NAMALWA (cell line): ENCODE measurements at places on chromosomes 2 and 18.

- DNase-seq = no peak
These were observed 186.2 kb downstream of the SNTG2 start for GRCh38 chr2:1136846-1137245.

DNA sequence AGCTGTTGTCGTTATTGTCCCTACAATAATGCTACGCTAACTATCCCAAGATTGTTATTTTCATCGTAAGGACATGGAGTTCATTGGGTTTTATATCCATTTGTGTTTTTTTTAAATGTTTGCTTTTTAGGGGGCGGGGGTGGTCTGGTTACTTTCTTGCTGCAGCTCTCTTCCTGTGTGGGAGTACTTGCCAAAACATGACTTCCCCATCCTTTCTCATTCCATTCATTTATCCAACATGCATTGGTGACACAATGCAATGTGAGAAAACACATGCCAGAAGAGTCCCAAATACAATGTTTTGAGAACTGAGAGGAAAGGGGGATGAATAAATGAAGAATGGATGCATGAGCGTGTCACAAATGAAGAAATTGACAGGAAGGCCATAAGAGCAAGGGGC, 55.9 kb downstream of the E2F6 start:
- DNase-seq = no peak

DNA sequence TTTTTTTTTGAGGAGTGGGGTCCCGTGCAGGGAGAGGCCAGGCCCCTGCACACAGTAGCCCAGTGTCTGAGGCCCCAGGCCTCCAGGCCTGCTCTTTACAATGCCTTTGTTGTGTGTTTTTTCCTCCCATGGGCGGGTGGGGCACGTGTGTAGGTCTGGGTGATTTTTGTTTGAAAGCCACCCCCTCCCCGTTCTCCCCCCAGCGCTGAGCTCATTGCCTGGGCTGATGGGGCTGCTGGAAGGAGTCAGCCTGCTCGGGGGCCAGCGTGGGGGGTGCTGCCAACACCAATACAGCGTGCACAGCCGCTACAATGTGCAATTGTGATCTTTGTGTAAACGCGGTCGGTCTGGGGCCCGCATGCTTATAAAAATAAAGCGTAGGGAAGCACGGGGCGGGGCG, 142.7 kb downstream of the DYSF start:
- no peak for DNase-seq

- DNase-seq = no peak
These were observed 269.7 kb upstream of the VRK2 start for GRCh38 chr2:57776916-57777315.

DNA sequence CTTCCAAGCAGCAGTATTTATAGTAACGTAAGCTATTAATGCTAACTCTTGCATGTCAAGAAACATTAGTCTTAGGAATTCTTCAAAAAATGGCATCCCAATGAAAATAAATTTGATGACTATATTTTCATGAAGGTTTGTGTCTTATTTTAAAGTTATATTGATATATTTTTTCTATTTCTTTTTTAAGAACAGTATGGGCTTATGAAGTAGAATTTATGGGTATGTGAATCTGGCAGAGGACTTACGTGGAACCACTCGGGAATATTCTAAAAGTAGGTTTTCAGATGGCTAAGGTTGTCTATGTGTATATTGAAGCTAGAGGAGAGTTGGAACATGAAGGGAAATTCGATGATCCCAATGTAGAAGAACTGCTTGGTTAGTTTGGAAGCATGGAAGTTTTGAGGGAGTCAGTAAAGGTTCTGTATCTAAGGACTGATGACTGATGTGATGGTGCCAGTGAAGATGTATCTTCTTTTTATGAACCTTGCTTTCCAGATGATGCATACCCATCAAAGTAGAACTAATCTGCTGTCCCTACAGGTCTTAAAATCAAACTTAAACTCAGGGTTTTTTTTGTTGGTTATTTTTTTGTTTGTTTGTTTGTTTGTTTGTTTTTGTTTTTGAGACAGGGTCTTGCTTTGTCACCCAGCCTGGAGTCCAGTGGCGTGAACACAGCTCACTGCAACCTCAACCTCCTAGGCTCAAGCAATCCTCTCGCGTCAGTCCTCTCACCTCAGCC, 39.5 kb downstream of the DDX1 start:
- no peak for DNase-seq

GRCh38 chr2:144431392-144431783, 88.5 kb downstream of the ZEB2 start:
- DNase-seq = peak; percentile 33
